Heart right ventricle (tissue), 16 donors: ENCODE measurements at places on chromosomes 1 and 21. TPM values are rescaled to one million over a fixed set of nuclear protein-coding genes. Genes with fewer than 3 reads are reported as not detected.

GRCh38 chr1:905071-905749 is 18.5 kb upstream of the SAMD11 start:
- peak; percentile 68 for DNase-seq

- no peak for DNase-seq
These were observed 7.7 kb upstream of the NPHP4 start for GRCh38 chr1:5999711-6000443.

DNA sequence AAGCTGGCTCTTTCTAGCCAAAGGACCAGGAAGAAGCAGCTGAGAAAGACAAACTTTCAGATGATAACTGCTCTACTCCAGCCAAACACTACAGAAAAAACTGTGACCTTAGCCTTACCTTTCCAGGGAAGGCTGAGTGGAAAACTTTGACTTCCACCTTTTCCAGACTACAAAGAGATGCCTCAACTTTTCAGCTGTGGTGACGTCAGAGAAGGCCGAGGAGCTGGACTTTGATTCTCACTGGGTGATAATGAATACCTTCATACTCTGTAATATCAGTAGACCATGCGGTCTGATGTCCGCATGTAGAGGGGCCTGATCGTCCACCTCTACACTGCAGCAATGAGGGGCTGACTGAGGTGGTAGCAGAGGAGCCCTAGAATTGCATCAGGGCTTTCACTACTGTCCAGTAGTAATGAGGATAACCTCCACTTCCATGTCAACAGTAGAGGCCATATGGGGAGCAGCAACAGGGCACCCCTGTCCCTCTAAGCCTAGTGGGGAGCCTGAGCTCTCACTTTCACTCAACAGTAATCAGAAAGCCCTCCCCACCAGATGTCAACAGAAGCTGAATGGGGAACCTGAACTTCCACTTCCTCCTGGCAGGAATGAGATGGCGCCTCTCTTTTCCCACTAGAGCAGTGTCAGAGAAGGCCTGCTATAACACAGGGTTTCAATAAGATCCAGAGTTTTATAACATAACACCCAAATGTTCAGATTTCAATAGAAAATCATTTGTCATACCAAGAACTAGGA is 28.4 kb upstream of the PADI1 start:
- no peak for DNase-seq

DNA sequence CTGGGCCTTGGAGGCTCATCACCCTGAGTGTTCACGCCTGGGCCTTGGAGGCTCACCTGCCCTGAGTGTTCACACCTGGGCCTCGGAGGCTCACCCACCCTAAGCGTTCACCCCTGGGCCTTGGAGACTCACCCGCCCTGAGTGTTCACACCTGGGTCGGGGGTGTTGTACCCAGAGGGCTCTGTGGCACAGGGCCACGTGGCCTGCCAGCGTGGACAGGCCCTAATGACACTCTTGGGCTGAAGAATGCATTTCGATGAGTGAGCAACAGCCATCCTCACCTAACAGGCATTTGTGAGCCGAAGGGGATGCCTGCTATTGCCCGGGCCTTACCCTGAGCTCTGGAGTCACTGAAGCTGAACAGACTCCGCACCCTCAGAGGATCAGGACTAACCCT is 17.5 kb downstream of the SLC19A1 start:
- DNase-seq: no peak

DNA sequence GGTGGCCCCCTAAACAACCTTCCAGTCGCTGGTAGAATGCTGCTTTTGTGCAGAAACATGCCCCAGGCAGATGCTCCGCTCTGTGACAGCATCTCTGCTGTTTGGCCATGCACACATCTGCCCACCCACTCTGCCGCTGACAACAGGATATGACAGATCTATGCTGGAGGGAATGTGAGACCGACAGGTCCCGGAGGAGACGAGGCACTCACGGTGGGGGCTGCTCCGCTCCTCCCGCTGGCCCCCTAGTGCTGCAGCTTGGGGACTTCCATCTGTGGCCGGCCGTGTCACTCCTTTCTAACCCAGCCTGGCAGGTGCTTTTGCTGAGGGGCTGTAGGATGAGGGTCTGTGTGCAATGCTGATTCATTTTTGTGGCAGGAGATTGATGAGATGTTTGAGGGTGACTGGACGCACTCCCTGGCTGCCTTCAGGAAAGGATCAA is 49.1 kb upstream of the DMRTB1 start:
- DNase-seq: no peak

- no peak for DNase-seq
These were observed 574.1 kb downstream of the LMO4 start for GRCh38 chr1:87902830-87903229.

- no peak for DNase-seq
These were observed 63.2 kb upstream of the ADAM30 start for GRCh38 chr1:119959268-119960220.

- DNase-seq: no peak
These were observed 40.5 kb downstream of the PATJ start for GRCh38 chr1:61782771-61783170.

DNA sequence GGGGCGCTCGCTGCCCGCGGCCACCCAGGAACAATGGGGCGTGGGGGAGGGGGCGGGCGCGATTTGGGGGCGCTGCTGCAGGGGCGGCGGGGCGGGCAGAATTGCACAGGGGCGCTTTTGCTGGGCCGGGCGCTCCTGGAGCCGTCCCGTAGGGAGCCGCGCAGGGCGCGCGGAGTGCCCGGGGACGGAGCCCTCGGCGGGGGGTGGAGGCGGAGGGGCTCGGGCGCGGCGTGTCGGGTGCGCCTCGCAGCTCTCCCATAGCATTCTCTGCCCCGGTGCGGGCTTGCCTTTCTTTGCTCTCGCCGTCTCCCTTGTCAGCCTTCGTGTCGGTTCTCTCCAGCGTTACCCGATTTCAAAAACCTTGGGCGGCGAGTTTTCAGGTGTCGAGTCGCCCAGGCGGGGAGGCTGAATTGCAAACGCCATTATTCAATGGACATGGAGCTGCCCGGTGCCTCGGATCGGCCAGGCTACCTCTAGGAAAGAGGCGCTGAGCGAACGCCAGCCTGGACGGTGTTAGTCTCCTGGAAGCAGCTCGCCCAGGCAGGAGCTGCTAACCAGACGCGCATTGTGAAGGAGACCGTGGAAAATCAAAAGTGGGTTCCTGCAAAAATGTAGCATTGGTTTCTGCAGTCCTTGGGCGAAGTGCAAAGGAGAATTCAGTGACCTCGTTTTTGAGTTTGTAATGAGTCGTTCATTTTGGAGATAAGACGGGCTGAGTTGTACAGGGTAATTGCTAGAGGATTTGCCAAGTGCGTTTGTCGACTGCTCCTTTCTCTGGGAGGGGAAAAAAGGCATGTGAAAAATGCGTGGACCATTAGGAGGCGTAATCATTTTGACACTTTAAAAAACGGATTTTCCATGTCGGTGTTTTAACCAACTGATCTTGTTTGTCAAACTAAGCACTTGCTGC is 626 bp downstream of the CXADR start:
- no peak for DNase-seq

DNA sequence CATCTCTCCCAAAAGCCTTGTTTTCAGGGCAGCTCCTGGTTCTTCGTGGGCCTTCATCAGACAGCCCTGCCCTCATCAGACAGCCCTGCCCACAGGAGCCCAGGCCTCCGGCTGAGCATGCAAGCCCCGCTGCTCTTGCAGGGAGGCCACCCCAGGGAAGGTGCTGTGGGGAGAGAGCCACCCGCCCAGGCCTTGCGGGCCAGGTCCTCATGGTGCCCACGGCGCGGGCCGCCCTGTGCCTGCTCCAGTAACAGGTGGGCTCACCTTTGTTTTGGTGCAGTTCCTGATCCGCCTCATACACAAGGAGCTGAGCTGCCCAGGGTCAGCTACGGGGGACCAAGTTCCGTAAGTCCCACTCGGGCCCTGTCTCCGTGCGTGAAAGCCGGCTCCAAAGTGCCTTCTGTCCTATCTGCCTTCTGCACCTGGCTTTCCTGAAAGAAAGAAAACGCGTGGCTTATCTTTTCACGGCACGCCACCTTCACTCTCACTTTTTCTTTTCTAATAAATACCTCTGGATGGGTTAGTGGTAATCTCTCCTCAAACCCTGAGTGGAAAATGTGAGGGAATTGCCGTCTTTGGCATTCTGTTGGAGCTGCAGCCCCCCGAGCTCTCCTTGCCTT is 65.9 kb downstream of the SLC37A1 start:
- DNase-seq: no peak

DNA sequence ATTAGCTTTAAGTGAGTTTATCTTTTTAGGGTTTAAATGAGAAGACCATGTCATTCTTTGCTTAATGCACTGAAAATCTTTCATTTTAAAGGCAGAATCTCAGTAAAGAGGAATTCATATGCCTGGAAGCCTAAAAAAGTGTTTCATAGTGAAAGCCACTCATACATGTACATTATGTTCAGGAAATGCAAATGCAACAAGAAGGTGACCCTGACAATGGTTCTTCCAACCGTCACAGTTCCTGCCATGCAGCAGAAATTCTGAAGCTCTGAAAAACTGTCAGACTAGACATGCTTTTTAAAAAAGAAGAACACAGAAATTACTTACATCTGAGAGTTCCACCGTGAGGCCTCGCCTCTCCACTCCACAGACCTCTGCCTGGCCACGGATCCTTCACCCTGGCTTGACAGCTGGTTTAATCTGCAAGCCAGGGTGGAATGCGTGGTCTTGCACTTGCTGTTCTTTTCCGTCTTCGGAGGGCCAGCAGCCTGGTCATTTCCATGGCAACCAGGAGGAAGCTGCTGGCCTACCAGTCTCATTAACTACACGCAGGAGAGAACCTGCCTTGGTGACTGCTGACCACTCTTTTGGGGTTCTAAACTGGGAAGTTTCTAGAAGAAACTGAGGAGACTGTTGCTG is 41.8 kb upstream of the PAXBP1 start:
- DNase-seq: no peak

DNA sequence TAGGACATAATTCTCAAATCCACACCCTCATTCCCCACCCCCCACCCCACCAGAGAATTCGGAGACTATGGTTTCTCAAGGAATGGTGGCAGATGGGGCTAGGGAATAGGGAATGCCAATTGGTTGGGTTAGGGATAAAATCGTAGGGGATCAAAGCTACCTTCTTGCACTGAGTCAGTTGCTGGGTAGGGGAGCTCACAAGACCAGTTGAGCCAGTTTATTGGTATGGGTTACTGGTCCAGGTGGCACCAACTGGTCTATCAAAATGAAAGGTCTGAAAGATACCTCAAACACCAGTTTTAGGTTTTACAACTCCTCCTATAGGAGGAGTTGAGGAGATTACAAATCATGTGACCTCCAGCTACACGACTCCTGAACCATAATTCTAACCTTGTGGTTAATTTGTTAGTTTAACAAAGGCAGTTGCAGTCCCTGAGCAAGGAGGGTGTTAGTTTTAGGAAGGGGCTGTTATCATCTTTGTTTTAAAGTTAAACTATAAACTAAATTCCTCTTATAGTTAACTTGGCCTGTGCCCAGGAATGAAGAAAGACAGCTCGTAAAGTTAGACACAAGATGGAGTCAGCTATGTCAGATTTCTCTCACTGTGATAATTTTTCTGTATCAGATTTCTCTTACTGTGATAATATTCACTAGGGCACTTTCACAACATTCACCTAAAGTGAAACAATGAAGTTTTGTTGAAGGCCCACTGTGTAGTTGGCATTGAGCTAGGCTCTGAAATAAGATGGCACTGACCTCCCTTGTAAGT is 2.5 kb downstream of the SHISAL2A start:
- DNase-seq: no peak

GRCh38 chr1:169383449-169383848 is 15.5 kb downstream of the BLZF1 start:
- DNase-seq: no peak

- no peak for DNase-seq
These were observed 44.3 kb downstream of the ERICH3 start for GRCh38 chr1:74629283-74629682.

DNA sequence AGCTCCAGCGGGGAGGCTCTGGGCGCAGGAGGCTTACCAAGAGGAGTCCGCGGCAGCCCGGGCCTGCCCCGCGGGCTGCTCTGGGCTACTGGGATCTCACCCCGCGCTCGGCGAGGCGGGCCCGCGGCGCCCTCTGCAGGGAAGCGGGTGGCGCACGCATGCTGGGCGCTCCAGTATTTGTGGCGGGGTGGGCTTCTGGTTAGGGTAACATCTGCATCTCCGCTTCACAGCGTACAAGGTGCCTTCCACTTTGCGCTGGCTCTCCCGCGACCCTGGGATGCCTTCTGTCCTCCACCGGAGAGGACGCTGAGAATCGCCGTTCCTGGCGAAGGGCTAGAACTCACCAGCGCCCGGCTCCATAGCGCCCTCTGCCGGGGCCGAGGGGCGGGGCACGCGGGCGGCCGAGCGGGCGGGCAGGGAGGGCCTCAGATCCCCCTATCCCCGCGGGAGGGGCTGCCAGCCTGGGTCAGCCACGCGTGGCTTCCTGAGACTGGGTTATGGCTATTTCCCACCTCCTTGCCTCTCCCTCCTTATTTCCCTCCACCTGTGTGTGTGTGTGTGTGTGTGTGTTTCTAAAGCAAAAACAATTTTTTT is 46.6 kb upstream of the CTBS start:
- peak; percentile 79 for DNase-seq

DNA sequence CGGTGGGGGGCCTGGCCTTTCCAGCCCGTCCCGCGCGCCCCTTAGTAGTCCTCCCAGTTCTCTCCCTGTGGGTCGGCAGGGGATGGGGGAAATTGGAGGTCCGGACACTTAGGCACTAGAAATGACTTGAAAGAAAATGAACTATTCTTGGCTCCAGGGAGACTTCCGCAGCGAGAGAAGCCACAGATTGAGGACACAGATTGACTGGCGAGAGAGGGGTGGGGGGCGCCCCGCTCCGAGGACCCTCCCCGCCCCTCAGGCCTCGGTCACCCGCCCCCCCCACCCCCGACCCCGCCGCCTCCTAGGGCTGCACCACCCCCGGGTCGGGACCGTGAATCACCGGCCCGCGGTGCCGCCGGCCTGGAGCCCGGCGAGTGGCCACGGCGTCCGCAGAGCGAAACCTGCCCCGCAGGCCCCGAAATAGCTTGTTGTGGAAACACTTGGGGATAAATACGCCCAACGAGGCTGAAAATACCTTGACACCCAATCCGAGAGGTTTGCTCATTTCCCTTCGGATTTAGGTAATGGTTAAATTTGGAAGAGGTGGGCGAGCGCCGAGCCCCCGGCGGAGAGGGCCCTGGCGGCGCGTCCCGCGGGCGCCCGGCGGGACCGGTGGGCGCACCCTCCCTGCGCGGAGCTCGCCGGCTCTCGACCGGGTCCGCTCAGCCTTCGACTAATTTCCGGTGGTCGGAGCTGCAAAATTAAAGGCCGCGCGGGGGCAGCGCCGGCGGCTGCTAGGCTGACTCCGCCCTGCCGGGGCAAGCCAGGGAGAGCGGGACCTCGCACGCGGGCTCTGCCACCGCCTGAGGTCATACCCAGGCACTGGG is at the start of gene GFI1:
Gene GFI1, minus strand, starts transcription at position 675 of the 827 bp plus-strand sequence. CDS start 3,438 bp downstream, outside the sequence.
- no peak for DNase-seq

Gene NUAK2
- 0.29 TPM for polyA plus RNA-seq

Gene PTPRC
- polyA plus RNA-seq: 1.0 TPM

Gene FAM151A
- polyA plus RNA-seq: 0.64 TPM

Gene S100A3
- 6.3 TPM for polyA plus RNA-seq
